Activated T-helper 2 cell treated with anti-CD3 and anti-CD28 coated beads, Interferon-gamma antibody, Interleukin-2, Interleukin-4, amounts not matched to agents 10 μg/mL and 5 μg/mL and 100 μg/mL, durations not matched to agents 14 hours and 24 hours and 36 hours (primary cell): ENCODE measurements at places on chromosomes 12 and 14.

DNA sequence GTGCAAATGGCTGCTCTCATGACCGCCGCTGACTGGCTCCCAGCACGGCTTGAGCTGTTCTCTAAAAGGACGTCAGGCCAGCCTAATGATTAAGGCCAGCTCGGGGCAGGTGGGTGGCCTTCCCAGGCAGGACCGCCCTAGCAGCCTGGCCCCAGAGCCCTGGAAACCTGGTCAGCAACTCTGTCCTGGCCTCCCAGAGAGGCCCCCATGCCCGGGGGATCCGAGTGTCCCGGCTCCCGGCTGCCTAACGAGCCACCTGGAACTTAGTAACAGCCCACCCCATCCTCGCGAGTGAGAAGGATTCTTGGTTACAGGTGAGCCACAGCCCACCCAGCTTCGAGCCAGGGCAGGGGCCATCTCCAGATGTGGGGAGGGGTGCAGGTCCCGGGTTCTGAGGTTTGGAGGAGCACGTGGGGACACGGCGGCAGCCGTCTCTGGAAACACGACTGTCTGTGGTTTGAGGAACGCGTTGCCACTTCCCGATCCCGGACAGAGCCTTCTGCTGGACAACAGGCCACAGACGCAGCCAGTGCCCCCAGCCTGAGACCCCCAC is 73.8 kb upstream of the FBRSL1 start:
- H3K27me3 ChIP-seq = peaks cover 3% of the 10 kb centered on the region
- H3K36me3 ChIP-seq = no peaks in the 10 kb centered on the region
- H3K4me3 ChIP-seq = no peak overlapping the region

DNA sequence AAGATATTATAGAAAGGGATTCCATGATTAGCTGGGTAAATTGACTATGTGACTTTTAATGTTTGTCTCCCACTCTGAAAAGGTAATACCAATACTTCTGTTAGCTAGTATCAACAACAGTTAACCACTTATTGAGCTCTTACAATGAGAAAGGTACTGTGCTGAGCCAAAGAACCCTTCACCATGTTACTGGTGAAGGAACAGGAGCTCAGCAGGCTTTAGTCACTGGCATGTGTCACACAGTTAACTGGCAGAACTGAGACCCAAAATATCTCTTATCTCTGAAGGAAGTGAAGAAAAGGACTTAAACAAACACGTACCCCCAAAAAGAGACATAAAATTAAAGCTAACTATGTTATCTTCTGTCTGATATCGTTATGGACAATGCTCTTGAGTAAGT is 170.6 kb downstream of the MED13L start:
- no peak for DNase-seq
- H3K4me3 ChIP-seq = no peak overlapping the region
- H3K27me3 ChIP-seq = no peaks in the 10 kb centered on the region
- H3K4me1 ChIP-seq = peaks cover 3% of the 10 kb centered on the region
- no peak overlapping the region for H3K27ac ChIP-seq
- H3K36me3 ChIP-seq = peaks cover 18% of the 10 kb centered on the region

GRCh38 chr14:54574528-54574927 is 7.6 kb downstream of the SAMD4A start:
- peaks cover 17% of the 10 kb centered on the region for H3K27me3 ChIP-seq
- H3K4me1 ChIP-seq = no peaks in the 10 kb centered on the region
- no peak overlapping the region for H3K27ac ChIP-seq
- no peak overlapping the region for H3K4me3 ChIP-seq
- peaks cover 19% of the 10 kb centered on the region for H3K36me3 ChIP-seq
- DNase-seq = no peak

DNA sequence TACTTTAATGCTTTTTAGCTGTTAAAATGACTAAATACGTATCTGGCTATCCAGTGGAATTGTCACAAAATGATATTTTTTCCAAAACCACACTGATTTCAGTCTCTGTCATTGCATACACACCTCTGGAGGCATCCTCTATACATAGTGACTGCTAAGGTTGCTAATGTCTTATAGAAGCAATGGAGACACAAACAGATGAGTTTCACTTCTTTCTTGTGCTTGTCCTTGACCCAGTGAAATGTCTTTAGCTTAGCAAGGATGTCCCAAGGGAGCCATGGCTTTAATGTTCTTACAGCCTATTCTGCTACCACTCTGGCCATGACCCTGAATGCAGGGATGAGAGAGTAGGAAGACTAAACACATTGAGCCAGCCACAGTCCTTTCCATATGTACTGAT is 90.3 kb downstream of the TPH2 start:
- H3K4me1 ChIP-seq = no peaks in the 10 kb centered on the region
- no peak for DNase-seq
- H3K27ac ChIP-seq = no peak overlapping the region
- H3K36me3 ChIP-seq = no peaks in the 10 kb centered on the region
- H3K4me3 ChIP-seq = no peak overlapping the region

DNA sequence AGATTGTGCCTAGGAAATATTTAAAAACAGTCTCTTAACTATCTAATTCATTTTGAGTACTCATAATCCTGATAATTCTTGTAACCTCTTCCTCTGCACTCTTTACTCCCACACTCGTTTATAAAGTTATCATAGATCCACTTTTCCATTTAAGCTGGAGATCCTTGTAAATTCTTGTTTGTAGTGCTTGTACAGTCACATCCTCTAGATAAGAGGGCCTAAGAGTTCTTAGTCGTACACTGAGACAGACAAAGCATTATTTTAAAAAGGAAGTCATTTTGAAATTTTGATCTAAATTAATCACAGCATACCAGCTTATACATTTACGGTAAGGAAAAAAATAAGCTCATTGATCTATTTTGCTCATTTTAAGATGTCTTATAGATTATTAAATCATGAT is 42.5 kb downstream of the LMO3 start:
- no peak for DNase-seq
- no peak overlapping the region for H3K4me3 ChIP-seq
- H3K36me3 ChIP-seq = no peaks in the 10 kb centered on the region
- H3K4me1 ChIP-seq = no peaks in the 10 kb centered on the region
- no peak overlapping the region for H3K27ac ChIP-seq

DNA sequence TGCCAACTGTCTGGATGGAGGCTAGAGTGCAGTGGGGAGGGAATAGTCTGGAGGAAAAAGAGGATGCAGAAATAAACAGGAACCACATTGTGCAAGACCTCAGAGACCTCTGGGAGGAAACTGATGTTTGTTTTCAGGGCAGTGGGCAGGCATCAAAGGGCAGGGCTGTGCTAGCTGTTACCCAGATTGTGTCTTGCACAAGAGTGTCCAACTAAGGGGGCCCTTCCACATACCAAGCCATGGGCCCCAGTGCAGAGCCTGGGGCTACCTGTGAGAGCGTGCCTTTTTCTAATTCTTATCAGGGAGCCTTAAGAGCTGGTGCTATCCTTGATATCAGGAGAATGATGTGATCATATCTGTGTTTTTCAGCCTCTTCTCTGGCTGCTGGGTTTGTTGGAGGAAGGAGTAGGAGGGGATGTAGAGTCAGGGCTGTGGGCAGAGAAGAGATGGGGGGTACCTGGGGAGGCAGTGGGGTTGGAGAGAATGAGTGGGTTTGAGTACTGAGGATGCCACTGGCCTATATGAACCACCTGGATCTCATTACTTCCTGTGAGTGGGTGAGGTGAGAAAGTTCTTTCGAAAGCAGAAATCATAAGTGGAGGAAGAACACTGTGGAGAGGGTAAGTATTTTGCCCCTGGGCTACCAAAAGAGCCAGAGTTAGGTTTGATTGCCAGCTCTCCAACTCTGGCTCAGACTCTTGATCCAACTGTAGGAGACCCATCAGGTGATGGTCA is 259.2 kb upstream of the CRY1 start:
- H3K4me1 ChIP-seq = peaks cover 61% of the 10 kb centered on the region
- no peak overlapping the region for H3K4me3 ChIP-seq
- peaks cover 11% of the 10 kb centered on the region for H3K36me3 ChIP-seq
- H3K27me3 ChIP-seq = no peaks in the 10 kb centered on the region
- peak overlapping the region; percentile 23 for H3K27ac ChIP-seq

GRCh38 chr14:29536886-29537511 is 390.6 kb downstream of the PRKD1 start:
- H3K4me1 ChIP-seq = no peaks in the 10 kb centered on the region
- DNase-seq = no peak
- H3K27ac ChIP-seq = no peak overlapping the region
- no peak overlapping the region for H3K4me3 ChIP-seq
- no peaks in the 10 kb centered on the region for H3K27me3 ChIP-seq

- no peak for DNase-seq
- H3K4me3 ChIP-seq = no peak overlapping the region
- H3K27me3 ChIP-seq = no peaks in the 10 kb centered on the region
- H3K27ac ChIP-seq = no peak overlapping the region
- H3K4me1 ChIP-seq = peaks cover 4% of the 10 kb centered on the region
Observed at GRCh38 chr12:105013892-105014291, 27.8 kb downstream of the NOPCHAP1 start.

GRCh38 chr14:94376976-94377865 is 11.2 kb downstream of the SERPINA1 start:
- H3K27ac ChIP-seq = no peak overlapping the region
- no peaks in the 10 kb centered on the region for H3K27me3 ChIP-seq

GRCh38 chr14:37591941-37592481 is 3.0 kb downstream of the FOXA1 start:
- peaks cover 5% of the 10 kb centered on the region for H3K4me1 ChIP-seq
- peaks cover 3% of the 10 kb centered on the region for H3K36me3 ChIP-seq
- H3K27me3 ChIP-seq = peaks cover 71% of the 10 kb centered on the region
- H3K4me3 ChIP-seq = no peak overlapping the region
- no peak for DNase-seq

GRCh38 chr14:89660166-89660565 is 243.1 kb upstream of the FOXN3 start:
- no peak overlapping the region for H3K4me3 ChIP-seq
- DNase-seq = no peak
- H3K36me3 ChIP-seq = peaks cover 21% of the 10 kb centered on the region
- peaks cover 19% of the 10 kb centered on the region for H3K4me1 ChIP-seq
- no peaks in the 10 kb centered on the region for H3K27me3 ChIP-seq

- H3K4me1 ChIP-seq = peaks cover 12% of the 10 kb centered on the region
- no peak overlapping the region for H3K4me3 ChIP-seq
- no peak overlapping the region for H3K27ac ChIP-seq
Observed at GRCh38 chr14:35878272-35879150, 52.4 kb downstream of the BRMS1L start.

- H3K4me3 ChIP-seq = no peak overlapping the region
- H3K27me3 ChIP-seq = peaks cover 28% of the 10 kb centered on the region
- H3K4me1 ChIP-seq = no peaks in the 10 kb centered on the region
Observed at GRCh38 chr12:105485921-105486320, 155.4 kb downstream of the C12orf75 start.

- H3K27ac ChIP-seq = peak overlapping the region; percentile 75
- H3K36me3 ChIP-seq = peaks cover 89% of the 10 kb centered on the region
- H3K4me3 ChIP-seq = peak overlapping the region; percentile 26
- DNase-seq = no peak
Observed at GRCh38 chr12:31991146-31991545, 31.9 kb downstream of the RESF1 start.

GRCh38 chr12:117484901-117485300 is 123.5 kb upstream of the NOS1 start:
- H3K27ac ChIP-seq = no peak overlapping the region
- DNase-seq = no peak
- no peaks in the 10 kb centered on the region for H3K4me1 ChIP-seq
- no peaks in the 10 kb centered on the region for H3K27me3 ChIP-seq

- no peaks in the 10 kb centered on the region for H3K4me1 ChIP-seq
- no peak overlapping the region for H3K4me3 ChIP-seq
- no peaks in the 10 kb centered on the region for H3K36me3 ChIP-seq
- no peak for DNase-seq
- no peak overlapping the region for H3K27ac ChIP-seq
Observed at GRCh38 chr12:105585107-105585506, 254.6 kb downstream of the C12orf75 start.

GRCh38 chr12:112349431-112349830 is 32.8 kb downstream of the HECTD4 start:
- no peak for DNase-seq
- H3K27me3 ChIP-seq = no peaks in the 10 kb centered on the region
- H3K4me1 ChIP-seq = peaks cover 13% of the 10 kb centered on the region
- H3K36me3 ChIP-seq = no peaks in the 10 kb centered on the region
- H3K4me3 ChIP-seq = no peak overlapping the region

- no peaks in the 10 kb centered on the region for H3K36me3 ChIP-seq
- no peak for DNase-seq
- H3K4me1 ChIP-seq = no peaks in the 10 kb centered on the region
Observed at GRCh38 chr12:99769396-99769980, 121.9 kb downstream of the GARIN6 start.
